ENCODE measurements at places on chromosomes 6 and 20.
A peak's percentile ranks its signal among the peaks of the same experiment; 100 is the strongest.

GRCh38 chr6:51954681-51955080, 132.7 kb downstream of the PKHD1 start:
- no peak for DNase-seq

GRCh38 chr6:170188571-170189001, 102.3 kb downstream of the DLL1 start:
- no peak for DNase-seq

GRCh38 chr6:137910424-137910834, 43.4 kb downstream of the TNFAIP3 start:
- no peak for DNase-seq

DNA sequence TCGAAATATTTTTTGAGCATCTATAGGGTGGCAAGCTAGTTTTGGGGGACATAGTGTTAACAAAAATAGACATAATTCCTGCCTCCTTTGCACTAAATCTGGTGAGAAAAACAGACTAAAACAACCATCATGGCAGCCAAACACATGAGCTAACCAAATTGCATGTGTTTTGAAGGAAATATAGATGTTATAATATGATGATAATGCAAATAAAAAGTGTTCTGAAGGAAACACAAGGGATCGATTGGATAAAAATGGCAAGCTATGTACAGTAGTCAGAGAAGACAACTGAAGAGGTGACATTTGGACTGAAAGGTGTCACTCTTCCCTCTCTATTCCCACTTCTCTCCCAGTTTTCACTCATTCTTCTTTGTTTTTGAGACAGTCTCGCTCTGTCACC, 706.9 kb downstream of the PTPRT start:
- DNase-seq = no peak

GRCh38 chr20:8242066-8242465, 110.0 kb downstream of the PLCB1 start:
- no peak for DNase-seq

DNA sequence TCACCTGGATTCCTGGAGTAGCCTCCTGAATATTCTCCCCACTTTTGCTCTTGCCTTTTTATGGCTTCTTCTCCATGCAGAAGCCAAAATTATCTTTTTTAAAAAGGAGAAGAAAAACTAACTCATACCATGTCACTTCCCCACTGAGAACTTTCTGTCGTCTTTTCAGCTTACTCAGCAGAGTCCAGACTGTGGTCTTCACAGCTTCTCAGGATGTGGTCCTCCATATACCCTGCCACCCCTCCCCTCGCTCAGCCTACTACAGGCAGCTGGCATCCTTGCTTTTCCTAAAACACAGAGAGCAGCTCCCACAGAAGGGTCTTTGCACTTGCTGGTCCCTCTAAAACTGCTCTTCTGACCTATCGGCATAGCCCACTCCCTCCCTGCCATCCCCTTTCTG, 89.4 kb upstream of the ISM1 start:
- DNase-seq = no peak

- peak; percentile 98 for DNase-seq
Observed at GRCh38 chr6:21556968-21557721, 36.4 kb upstream of the SOX4 start.

- peak; percentile 48 for DNase-seq
Observed at GRCh38 chr6:38973178-38974057, 75.2 kb upstream of the GLP1R start.

GRCh38 chr6:124758663-124759062, 203.6 kb upstream of the RNF217 start:
- DNase-seq = no peak

DNA sequence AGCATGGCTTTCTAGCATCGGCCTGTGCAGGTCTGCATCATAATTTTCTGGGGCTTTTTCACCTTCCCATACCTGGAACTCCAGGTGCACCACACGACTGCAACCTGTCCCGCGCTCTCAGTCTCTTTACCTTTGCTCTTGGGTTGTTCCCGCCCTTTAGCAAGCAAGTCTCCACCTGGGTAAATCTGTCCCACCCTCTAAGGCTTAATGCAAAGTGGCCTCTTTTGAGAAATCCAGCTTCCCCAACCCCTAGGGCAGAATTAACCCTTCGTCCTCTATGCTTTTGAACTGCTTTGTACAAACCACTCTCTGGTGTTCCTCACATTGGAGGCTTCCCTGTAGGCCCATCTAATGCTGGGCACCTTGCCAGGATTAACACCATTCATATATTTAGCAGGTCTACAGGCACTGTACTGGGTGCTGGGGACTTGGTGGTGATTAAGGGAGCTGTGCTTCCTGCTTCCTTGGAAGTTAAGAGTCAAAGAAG, 2.8 kb downstream of the ITPR3 start:
- no peak for DNase-seq

DNA sequence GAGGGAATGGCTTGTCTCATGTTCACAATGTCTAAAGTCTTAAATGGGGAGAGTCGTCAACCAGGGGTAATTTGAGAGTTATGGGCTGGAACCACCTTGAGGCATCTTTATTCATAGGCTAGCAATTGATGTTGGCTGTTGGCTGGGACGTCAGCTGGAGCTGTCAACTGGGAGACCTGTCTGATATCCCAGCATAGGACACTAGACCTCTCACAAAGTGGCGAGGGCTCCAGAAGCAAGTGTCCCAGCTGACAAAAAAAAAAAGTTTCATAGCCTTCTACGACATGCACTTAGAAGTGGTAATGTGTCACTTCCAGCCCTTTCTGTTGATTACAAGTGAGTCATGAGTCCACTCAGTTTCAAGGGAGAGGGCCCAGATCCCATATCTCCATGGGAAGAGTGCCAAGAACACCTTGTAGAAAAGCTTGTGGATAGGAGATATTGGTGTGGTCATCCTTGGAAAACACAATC, 278.0 kb downstream of the ESR1 start:
- no peak for DNase-seq

DNA sequence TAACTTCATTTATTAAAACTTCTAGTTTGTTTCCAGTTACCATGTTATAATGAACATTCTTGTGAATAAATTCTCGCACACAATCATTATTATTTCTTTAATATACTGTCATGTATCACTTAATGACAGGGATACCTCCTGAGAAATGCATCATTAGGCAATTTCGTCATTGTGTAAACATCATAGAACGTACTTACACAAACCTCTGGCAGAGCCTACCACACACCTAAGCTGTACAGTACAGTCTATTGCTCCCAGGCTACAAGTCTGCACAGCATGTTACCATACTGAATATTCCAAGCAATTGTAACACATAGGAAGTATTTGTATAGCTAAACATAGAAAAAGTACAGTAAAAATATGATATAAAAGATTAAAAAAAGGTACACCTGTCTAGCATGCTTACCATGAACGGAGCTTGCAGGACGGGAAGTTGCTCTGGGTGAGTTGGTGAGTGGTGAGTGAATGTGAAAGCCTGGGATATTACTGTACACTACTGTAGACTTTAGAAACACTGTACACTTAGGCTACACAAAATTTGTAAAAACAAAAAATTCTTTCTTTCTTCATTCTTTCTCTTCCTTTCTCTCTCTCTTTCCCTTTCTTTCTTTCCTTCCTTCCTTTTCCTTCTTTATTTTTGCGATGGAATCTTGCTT, 268.2 kb upstream of the SOX4 start:
- DNase-seq = peak; percentile 72

DNA sequence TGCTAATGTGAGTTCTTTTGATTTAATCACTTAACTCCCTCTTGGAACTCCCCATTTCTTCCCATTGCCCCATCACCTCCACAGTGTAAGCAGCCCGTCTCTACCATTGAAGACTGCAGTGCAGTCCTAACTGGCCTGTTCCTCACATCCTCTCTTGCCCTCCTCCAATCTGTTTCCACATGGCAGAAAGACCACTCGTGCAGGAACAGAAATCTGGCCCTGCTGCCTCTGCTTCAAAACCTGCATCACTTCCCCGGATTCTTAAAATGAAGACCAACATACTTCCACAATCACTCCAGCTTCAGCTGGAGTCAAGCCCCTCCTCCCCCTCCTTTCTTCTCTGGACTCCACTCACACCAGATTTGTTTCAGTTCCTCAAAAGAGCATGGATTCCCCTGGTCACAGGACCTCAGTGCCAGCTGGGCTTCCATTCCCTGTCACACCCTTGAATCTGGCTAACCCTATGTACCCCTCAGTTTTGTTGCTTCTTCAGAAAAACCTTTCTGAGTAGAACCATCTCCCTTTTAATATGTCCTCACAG, 802.3 kb downstream of the MAFB start:
- DNase-seq = no peak

GRCh38 chr20:40325006-40325568, 363.9 kb downstream of the MAFB start:
- DNase-seq = no peak

GRCh38 chr20:36644032-36644705, 1.8 kb downstream of the SLA2 start:
- no peak for DNase-seq

Data from NCI-H748 treated with DMSO at 0.1 percent for 48 hours (cell line).